ENCODE measurements at places on chromosomes 1 and 21.

GRCh38 chr1:193356249-193356648 lies 169.8 kb upstream of the B3GALT2 start:
- DNase-seq, result no peak

GRCh38 chr1:32066489-32066873 lies 6.3 kb upstream of the TMEM39B start:
- no peak for DNase-seq

GRCh38 chr1:211985556-211986264 lies 49.6 kb downstream of the INTS7 start:
- DNase-seq, result no peak

GRCh38 chr1:175530622-175531375 lies 212.6 kb downstream of the TNR start:
- no peak for DNase-seq

DNA sequence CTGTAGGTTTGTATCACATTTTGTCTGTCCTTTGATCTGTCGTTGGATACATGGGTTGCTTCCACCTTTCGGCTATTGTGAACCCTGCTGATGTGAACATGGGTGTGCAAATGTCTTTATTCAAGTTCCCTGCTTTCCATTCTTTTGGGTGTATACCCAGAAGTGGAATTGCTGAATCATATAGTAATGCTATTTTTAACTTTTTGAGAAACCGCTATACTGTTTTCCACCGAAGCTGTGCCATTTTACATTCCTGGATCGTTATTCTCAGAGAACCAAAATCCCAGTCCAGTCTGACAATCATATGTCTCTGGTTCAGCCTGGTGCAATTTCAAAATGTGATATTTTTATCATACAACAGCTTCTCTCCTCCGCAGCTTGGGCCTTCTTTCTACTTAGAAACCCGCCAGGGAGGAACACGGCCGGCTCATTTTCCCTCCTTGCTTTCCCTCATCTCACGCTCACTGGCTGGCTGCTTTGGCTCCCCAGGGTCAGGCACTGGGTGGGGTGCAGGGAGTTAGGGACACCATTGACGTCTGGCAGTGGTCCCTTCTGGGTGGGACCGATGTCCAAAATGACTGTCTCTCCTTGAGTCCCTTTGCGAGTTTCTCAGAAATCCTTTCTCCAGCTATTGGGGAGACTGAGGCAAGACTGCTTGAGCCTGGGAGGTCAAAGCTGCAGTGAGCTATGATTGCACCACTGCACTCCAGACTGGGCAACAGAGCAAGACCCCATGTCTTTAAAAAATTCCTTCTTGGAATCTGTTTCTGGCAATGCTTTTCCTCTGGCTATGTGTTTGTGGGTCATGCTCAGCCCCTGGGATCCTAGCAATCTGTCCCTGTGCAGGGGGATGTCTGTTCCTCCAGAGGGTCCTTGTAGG lies 73.5 kb upstream of the AKT3 start:
- DNase-seq, result no peak

DNA sequence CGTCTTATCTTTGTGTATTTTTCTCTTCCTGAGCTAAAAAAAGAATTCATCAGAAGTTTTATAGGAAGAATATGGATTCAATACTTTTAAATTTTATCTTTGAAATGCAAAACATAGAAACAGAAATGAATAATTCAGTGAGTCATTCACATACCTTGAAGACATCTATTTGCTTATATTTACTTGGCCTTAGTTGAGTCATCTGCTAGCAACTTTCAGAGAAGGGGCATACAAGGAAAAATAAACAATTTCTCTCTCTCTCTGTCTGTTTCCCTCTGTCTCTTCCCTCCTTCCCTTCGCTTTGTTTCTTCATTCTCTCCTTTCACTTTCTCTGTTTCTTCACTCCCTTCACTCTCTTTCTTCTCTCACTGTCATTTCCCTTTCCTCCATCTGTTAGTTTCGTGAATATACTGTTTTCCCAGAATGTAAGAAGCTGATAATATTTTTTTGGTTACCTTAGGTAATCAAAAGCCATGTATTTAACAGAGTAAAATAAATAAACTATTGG lies 477.2 kb downstream of the BRINP3 start:
- no peak for DNase-seq

DNA sequence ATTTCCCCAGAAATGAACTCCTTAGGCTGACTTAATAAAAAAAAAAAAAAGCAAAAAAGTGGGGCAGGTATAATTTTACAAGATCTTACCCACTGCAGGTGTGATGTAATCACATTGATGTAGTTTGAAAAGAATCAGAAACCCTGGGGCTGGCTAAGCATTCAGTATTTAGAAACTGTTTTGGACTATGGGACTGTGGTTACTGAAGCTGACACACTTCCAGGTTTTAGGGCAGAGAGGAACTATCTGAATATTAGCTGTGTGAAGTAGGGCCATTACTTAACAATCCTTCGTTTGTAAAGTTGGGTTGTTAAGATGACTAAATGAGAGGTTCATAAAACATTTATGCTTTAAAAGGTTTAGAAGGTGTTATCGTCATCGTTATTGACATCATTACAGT lies 165.3 kb downstream of the FASLG start:
- no peak for DNase-seq

GRCh38 chr1:246954126-246954525 lies 22.4 kb upstream of the AHCTF1 start:
- no peak for DNase-seq

DNA sequence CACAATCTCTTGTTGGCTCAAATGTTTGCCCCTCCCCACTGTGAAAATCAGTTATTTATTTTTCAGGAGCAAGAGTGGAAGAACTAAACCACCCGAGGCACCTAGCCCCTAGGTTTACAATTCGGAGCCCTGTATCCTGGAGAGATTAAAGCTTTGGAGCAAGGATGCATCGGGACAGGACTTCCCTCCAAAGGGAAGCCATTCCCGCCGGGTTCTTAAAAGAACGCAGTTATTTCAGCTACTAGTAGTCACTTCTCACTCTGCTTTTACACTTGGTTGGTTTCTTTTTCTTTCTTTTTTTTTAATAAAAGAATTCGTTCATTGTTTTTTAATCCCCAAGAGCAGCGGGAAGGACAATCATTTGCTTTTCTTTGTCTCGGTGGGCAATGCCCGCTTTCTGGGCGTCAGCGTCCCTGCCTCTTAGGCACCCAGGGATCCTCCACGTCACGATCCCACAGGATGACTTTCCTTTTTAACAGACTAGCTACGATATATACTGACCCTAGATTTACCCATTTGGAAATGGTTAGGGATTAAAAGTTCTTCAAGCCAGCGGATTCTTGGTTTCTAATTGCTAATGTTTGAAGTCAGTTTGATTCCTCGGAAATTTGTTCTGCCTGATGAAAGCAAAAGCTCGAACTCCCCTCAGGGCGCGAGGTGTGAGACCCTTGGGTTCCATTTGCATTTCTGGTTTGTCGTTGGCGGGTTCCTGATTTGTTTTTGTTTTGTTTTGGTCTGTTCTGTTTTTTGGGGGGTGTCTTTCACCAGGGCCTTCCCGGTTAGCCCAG lies 9.0 kb downstream of the TBX15 start:
- no peak for DNase-seq

DNA sequence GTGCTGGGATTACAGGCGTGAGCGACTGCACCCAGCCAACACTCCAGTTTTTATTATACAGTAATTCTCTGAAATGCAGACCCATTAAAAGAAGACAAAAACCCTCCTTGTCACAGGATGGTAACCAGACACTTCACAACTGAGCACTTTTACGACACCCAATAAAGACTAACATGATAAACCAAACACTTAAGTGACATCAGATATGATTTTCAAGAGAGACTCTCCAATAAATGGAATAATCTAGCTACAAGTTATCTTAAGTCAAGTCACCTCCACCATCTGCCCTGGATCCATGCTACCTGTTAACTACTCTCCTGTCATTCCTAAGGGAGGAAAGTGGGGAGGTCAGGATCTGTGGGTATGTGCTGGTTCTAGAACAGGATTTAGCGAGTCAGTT lies 5.6 kb downstream of the GNG12 start:
- no peak for DNase-seq

All from NCI-H1417 treated with DMSO at 0.1 percent for 48 hours (cell line).